ENCODE measurements at places on chromosomes 1 and 21.

DNA sequence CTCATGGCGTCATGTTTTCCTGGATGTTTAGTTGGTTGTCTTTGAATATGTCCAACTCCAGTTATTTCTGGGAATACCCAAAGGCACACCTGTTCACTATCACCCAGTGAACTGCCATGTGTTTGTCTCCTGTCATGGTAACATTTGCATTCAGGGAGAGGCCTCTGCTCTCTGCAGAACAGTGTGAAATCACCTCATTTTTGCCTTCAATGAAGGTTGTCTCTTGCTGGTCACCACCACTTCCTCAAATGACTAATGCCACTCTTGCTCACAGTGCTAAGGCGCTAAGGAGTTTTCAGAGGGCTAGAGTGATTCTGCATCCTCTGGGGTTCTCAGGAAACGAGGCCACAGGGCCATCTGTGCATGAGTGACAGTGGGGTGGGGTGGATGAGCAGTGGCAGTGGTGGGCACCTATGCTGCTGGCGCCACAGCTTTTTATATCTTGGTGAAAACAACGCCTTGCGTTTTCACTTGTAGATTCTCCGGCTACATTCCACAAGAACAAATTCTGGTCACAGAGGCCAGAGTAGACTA lies 60.0 kb upstream of the ATP5PO start:
- no peak for DNase-seq

DNA sequence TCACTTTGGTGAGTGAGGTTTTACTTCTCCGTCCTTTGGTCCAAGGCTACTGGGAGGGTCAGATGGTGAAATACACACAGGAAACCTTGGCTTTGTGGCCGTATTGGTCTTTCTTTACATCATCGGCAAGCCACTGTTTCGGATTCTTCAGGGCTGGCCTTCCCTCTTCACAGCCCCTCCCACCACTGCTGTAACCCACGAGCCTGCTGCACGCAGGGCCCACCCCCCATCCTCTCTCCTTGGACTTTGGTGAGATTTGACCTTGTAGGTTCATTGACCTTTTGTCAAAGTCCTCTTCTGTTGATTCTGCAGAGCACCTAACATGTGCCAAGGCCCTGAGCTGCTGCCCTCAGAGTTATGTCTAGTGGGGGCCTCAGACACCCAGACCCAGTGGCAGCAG lies 328.6 kb downstream of the CAMTA1 start:
- no peak for DNase-seq

DNA sequence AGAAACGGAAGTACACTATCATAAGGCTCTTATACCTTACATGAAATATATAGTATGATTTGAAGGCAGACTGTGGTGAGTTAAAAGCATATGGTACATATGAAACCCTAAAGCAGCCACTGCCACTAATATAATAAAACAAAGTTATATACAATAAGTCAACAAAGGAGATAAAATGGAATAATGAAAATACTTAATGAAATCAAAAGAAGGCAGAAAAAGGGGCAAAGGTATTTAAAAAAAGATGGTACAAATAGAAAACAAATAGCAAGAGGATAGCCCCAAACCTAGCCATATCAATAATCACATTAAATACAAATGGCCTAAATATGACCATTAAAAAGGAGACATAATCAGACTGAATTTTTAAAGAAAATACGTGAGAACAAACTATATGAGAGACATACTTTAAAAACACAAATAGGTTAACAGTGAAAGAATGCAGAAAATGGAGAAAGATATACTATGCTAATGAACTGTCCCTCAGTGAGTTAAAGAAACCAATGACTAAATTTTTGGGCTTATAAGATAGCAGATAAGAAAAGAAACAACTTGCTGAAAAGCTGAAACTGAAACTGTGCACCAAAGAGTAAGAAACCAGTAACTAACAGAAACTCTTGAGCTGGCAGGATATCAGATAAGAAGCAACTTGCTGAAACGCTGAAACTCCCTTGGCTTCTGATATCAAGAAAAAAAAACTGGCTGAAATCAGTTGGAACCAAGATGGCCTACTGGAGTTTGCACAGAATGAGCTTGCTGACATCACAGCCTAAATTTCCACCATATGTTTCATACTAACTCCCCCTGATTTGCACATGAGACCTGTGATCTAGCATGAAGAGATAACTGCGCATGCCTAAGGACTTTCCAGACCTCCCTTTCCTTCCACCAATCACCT lies 44.3 kb upstream of the IL10 start:
- DNase-seq, result no peak

- DNase-seq, result no peak
Observed at GRCh38 chr1:87812871-87813577, 484.3 kb downstream of the LMO4 start.

- no peak for DNase-seq
Observed at GRCh38 chr1:202034149-202034682, 23.8 kb downstream of the ELF3 start.

- no peak for DNase-seq
Observed at GRCh38 chr1:230295367-230295766, 130.8 kb downstream of the PGBD5 start.

- no peak for DNase-seq
Observed at GRCh38 chr21:32099812-32100416, 178.9 kb downstream of the MIS18A start.

DNA sequence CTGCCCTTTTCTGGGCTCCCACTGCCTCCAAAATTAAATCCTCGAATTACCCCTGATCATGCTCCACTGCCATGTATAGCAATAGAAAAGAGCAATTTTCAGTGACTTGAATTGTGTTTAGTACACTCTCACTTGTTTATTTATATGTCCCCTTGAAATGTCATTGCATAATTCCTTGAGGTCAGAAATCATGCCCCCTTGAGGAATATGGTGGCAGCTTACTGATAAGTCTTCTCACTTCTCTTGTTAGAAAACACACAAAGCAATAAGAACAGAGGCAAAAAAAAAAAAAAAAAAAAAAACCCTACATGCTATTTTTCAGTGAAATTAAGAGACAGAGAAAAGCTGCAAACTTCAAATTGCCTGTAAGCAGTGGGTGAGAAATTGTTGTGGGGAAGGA lies 37.5 kb downstream of the GPR88 start:
- no peak for DNase-seq

Data from aorta (tissue), 5 donors.